ENCODE measurements at places on chromosomes 5 and 9. TPM values are rescaled to one million over a fixed set of nuclear protein-coding genes. Genes with fewer than 3 reads are reported as not detected.

Gene PCDHB2
- 0.36 TPM for total RNA-seq

GRCh38 chr9:137879566-137880150, 2.1 kb downstream of the CACNA1B start:
- no peak for DNase-seq

- no peak for DNase-seq
These were observed 360.0 kb downstream of the GLIS3 start for GRCh38 chr9:3939820-3940219.

DNA sequence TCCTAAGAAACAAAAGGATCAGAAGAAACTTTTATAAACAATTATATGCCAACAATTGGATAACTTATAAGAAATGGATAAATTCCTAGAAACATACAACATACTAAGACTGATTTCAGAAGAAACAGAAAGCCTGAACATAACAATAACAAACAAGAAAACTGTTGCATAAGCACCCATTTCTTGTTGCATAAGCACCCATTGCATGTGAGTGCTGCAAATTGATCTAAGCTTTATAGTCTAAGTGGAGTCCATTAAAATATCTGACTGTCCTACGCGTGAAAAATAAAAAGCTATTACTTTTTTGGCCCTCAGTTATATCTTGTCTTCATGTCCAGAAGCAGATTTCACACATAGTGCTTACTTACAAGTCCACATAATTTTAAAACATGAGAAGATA, 19.3 kb downstream of the TYRP1 start:
- no peak for DNase-seq

Gene LRRC70
- total RNA-seq: 0.83 TPM

Gene THBS4
- total RNA-seq: 0.83 TPM

DNA sequence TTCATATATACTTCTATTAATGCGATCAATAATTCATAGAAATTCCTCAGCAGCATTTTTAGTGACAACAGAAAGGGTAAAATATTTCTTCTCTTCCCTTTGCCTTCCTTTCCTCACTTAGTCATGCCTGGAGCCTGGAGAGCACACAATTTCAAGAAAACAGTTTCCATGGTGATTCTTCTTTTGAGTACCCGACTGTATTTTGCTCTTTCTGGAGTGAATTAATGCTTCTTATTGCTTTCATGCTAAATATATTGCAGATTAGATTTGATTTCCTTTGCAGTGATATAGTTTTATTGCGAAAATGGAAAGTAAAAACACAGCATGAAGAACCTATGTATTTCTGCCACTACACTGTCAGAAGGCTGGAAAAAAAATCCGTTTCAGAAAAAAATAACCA, 153.5 kb downstream of the PPP2R2B start:
- DNase-seq: peak; percentile 2

DNA sequence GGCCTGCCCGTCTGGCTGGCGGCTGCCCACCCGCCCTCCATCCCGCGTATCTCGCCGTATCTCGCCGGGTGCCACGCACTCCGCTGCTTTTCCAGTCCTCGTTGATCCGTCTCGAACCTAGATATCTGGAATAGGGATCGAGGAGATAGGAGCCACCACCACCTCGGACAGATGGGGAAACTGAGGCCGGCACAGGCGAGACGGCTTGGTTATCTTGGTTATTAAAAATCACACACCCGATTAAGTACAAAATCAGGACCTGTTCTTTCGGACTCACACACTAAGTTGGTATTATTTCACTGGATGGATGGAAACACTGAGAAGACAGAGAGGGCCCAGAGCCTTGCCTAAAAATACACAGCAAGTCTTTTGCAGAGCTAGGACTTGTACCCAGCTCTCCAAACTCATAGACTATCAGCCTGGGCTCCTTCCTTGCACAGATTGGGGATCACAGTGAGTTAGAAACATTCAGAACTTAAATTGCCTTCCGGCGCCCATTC, 678 bp downstream of the SLC26A2 start:
- DNase-seq: no peak

DNA sequence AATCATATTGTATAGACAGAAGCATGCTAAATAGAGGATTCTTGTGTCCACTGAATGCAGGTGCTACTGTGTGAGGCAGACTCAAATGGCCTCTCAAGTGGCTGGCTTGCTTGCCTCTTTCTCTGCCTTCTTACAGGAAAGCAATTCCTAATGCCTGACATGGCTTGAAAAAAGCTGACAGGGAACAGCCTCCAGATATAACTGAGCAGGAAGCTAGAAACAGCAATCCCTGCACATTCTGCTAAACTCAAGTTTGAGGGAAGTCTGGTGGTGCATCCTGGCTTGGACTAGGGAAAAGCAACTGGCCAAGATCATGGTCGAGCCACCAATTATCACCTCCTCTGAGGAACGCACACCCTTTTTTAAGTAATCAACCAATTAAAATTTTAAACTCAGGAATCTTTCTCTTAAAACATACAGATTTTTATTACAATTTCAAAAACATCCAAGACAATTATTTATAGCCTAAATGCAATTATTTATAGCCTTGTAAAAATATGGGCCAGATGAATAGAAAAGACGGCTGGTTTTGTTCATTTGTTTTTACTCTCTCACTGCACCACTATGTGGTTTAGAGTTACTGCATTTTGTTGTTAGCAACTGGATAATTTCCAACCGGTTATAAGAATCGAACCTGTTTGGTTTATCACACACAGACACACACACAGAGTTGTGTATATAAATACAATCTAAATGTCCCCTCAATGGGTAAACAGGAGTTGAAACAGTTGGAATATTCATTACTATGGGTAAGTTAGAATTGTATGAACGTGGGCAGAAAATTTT, 290.9 kb upstream of the ANKRD55 start:
- DNase-seq: peak; percentile 19

Gene PHF24
- total RNA-seq: not detected

- no peak for DNase-seq
These were observed 86.7 kb upstream of the FER start for GRCh38 chr5:108661024-108661423.

Gene BNIP1
- total RNA-seq: 35.3 TPM

DNA sequence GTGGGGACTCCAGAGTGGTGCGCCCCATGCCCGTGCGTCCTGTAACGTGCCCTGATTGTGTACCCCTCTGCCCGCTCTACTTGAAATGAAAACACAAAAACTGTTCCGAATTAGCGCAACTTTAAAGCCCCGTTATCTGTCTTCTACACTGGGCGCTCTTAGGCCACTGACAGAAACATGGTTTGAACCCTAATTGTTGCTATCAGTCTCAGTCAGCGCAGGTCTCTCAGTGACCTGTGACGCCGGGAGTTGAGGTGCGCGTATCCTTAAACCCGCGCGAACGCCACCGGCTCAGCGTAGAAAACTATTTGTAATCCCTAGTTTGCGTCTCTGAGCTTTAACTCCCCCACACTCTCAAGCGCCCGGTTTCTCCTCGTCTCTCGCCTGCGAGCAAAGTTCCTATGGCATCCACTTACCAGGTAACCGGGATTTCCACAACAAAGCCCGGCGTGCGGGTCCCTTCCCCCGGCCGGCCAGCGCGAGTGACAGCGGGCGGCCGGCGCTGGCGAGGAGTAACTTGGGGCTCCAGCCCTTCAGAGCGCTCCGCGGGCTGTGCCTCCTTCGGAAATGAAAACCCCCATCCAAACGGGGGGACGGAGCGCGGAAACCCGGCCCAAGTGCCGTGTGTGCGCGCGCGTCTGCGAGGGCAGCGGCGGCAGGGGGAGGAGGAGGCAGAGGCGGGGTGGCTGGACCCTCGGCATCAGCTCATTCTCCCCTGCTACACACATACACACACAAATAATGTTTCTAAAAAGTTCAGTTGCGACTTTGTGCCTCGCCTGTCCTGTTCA, 668 bp downstream of the GLIS3 start:
- DNase-seq: peak; percentile 50

Gene TPM2
- 1,994 TPM for total RNA-seq

All from IMR-90 (cell line).